ENCODE measurements at places on chromosomes 7 and 10. TPM values are rescaled to one million over a fixed set of nuclear protein-coding genes. Genes with fewer than 3 reads are reported as not detected.

- H3K36me3 ChIP-seq, result no peaks in the 10 kb centered on the region
- no peak overlapping the region for H3K4me3 ChIP-seq
- no peak overlapping the region for H3K27ac ChIP-seq
- peak; percentile 92 for DNase-seq
- H3K4me1 ChIP-seq, result peaks cover 13% of the 10 kb centered on the region
- H3K27me3 ChIP-seq, result peaks cover 49% of the 10 kb centered on the region
Measured at GRCh38 chr10:123583639-123584418, 82.3 kb upstream of the GPR26 start.

LIPJ gene
- total RNA-seq, result 0.44 TPM

GRCh38 chr10:33154590-33154989 lies 179.9 kb downstream of the NRP1 start:
- H3K4me3 ChIP-seq, result no peak overlapping the region
- H3K36me3 ChIP-seq, result no peaks in the 10 kb centered on the region
- H3K27ac ChIP-seq, result no peak overlapping the region
- no peaks in the 10 kb centered on the region for H3K27me3 ChIP-seq
- no peaks in the 10 kb centered on the region for H3K4me1 ChIP-seq

DNA sequence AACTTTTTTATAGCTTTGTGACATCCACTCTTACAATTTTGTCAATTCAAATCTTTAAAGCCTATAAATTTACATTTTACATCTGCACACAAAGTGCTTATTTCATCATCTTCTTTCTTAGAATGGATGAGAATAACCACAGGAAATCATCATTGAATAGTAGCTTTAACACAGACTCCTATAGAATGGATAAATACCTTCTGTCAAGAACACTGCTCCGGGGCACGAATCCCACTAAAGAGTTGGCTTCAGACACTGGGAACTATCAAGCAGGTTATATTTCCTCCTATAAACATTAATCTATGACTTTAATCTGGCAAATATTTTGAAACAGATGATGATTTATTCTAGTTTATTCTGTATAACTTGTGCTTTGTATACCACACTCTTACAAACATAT lies 269.7 kb upstream of the TPK1 start:
- H3K36me3 ChIP-seq, result no peaks in the 10 kb centered on the region
- no peak for DNase-seq
- H3K4me3 ChIP-seq, result no peak overlapping the region
- no peak overlapping the region for H3K27ac ChIP-seq

UBE2H gene
- total RNA-seq, result 57.5 TPM

DNA sequence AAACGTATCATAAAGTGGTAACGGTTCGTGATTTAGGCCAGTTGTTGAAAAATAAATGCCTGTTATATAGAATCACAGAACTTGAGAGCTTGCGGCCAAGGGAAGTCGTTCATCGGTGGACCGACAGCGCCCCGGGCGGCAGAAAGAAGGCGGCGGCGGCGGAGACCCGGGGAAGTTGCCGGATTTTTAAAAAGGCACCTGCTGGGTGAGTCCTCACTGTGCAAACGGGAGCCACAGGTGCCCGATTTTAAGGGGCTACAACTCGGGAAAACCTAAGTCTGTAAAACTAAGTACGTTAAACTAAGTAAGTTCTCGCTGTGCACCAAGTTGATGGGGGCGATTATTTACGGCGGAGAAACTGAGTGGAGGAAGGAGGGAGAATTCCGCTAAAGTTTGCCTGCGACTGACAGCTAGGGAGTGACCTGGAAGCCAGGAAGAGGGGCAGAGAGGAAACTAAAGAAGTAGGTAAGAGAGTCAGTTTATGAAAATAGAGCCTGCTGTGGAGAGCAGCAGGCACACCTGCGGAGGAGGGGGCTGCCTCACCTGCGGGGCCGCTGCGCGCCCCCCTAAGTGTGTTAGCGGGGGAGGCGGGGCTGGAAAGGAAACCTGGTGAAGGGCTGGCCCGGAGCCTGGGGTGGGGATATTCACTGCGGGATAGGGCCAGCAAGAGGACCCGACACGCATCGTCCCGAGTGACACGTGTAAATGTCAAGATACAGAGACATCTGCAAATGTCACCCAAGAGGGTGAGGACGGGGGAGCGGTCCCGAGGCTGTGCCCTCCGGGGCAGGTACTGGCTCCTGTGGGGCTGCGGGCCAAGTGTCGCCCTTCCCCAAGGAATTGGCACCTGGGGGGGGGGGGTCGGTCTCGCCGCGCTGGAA lies 996 bp downstream of the ADAM12 start:
- peaks cover 20% of the 10 kb centered on the region for H3K4me1 ChIP-seq
- H3K27me3 ChIP-seq, result peaks cover 18% of the 10 kb centered on the region
- H3K4me3 ChIP-seq, result peak overlapping the region; percentile 63
- no peaks in the 10 kb centered on the region for H3K36me3 ChIP-seq

TMEM270 gene
- not detected for total RNA-seq

GRCh38 chr7:4794591-4795350 lies 19.3 kb downstream of the AP5Z1 start:
- H3K36me3 ChIP-seq, result peaks cover 25% of the 10 kb centered on the region
- H3K4me1 ChIP-seq, result peaks cover 23% of the 10 kb centered on the region
- no peak for DNase-seq

Measured in suprapubic skin (tissue), 4 donors.